ENCODE measurements at places on chromosomes 2 and 18.

GRCh38 chr2:26886736-26887135 lies 38.8 kb downstream of the DPYSL5 start:
- DNase-seq, result no peak

- no peak for DNase-seq
Measured at GRCh38 chr2:162890690-162891311, 52.2 kb upstream of the KCNH7 start.

DNA sequence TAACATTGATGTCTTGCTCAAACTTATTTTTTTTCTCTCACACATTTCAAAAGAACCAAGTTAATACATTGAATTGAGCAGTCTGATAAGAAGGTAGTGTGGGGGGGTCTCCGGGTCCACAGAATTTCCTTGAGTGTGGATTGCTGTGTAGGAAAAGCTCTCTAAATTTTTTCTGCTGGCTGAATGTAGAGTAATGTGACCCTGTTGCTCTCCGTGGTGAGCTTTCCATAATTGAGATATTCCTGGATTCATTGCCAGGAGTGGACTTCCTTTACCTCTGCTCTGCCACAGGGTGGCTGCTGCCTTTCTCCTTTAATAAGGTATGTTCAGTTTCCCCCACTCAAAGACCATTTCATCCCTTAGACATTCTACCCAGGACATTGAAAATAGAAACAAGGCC lies 50.9 kb downstream of the PKP4 start:
- no peak for DNase-seq

GRCh38 chr18:45775241-45775676 lies 50.2 kb upstream of the SIGLEC15 start:
- no peak for DNase-seq

GRCh38 chr2:184256611-184257010 lies 341.7 kb upstream of the ZNF804A start:
- DNase-seq, result no peak

DNA sequence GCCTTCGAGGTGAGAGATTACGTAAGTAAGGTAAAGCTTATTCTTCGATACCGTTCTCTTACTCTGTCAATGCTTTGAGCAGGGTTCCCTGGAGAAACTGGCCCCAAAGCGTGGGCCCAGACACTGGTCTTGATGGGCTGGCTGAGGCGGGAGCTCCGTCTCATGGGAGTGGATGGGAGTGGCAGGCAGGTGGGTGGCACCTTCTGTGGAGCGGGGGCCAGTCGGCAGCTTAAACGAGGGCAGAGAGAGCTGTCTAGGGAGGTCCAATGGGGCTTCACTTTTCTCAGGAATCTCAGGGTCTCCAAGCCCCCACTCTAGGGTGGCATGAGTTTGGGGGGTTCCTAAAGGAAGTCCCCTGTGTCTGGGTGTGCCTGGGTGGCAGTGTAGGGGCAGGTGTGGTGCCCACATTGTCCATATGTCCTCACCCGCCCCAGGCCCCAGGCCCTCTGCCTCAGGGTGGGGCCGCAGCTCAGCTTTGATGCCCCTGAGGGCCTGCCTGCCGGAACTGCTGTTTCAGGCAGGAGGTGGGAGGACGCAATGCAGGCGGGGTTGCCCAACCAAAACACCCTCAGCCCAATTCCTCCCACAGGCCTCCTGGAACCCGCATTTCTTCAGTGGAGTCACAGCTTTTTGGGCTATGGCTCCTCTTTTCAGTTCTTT lies 32.5 kb upstream of the FOSL2 start:
- no peak for DNase-seq

DNA sequence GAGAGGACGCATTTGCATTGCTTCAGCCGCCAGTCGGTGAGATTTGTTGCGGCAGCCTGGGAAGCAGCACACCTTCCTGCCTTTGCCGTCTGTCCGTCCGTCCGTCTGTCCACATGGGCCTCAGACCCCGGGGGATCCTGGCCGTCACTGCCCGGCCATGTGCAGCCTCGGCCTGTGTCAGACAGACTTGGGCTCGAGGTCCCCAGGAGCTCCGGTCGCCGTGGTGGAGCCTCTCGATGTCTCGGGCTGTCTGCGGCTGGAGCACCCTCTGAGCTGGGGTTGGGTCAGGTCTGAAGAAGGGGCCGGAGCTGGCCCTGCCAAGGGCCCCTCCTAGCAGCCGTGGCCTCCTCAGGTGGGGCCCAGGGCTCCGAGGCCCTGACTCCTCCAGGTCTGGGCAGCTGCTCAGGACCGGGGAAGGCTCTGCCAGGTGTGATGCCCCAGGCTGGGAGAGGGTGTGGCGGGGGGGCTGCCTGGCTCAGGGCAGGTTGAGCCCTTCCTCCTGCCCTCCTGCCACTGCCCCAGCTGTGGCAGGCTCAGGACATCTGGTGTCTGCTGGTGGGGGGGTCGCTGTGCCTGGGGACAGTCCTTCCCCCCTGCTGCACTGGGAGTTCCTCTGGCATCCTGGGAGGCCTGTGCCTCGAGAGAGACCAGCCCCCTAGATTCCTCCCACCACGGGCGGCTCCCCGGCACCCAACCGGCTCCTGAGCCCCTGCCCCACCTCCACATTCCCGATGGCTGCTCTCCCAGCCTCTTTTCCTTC lies 11.8 kb downstream of the NEU4 start:
- no peak for DNase-seq

DNA sequence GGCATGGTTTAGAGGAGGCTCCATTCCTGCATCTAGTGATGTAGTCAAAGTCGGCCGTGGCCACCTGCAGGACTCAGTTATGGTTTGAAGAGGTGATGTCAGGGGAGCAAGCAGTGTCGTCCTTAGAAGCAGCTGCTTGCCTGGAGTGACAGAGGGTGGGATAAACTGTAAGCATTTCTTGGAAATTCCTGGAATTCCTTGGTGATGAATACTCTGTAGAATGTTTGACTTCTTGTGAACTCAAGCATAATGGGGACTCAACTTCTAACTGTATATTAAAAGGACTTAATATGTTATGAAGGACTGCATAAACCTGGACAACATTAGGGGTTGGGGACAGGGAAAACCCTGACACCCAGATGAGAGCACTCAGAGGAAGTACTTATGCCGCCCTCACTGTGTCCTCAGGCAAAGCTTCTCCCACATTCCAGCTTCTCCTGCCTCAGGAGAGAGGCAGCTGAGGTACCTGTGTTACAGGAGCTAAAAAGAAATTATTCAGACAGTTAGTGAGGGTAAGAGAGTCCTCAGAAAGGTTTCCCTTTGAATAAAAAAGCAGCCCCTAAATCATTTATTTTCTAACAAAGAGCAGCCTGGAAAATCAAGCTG lies 459.9 kb upstream of the CELF4 start:
- no peak for DNase-seq
